Right cardiac atrium (tissue), 5 donors: ENCODE measurements at places on chromosomes 2 and 18. TPM values are rescaled to one million over a fixed set of nuclear protein-coding genes. Genes with fewer than 3 reads are reported as not detected.

DNA sequence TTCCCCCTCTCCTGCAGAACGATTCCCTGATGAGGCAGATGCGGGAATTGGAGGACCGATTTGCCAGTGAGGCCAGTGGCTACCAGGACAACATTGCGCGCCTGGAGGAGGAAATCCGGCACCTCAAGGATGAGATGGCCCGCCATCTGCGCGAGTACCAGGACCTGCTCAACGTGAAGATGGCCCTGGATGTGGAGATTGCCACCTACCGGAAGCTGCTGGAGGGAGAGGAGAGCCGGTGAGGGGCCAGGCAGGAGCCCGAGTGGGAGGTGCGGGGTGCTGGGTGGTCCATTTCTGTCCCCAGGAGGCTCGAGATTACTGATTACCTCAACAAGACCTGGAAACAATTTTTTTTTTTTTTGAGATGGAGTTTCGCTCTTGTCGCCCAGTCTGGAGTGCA is 3.1 kb downstream of the DES start:
- DNase-seq = no peak

DNA sequence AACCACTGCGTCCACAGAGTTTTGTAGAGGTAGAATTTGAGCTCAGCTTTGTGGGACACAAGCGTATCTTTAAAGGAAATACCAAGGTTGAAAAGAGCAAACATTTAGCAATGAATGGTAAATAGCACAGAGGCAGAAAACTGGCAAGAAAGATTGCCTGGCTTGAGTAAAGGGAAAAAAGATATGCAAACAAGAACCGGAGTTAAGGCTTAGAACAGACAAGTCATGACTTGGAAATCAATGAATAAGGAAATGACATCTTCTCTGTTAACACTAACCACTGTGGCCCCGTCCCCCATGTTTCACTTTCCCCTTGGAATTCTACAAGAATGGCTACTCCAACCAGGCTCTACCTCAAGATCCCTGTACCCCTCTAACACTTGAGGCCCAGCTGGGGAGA is 3.8 kb downstream of the STAM2 start:
- no peak for DNase-seq

- DNase-seq = no peak
These were observed 658.8 kb upstream of the ID2 start for GRCh38 chr2:8022908-8023640.

DNA sequence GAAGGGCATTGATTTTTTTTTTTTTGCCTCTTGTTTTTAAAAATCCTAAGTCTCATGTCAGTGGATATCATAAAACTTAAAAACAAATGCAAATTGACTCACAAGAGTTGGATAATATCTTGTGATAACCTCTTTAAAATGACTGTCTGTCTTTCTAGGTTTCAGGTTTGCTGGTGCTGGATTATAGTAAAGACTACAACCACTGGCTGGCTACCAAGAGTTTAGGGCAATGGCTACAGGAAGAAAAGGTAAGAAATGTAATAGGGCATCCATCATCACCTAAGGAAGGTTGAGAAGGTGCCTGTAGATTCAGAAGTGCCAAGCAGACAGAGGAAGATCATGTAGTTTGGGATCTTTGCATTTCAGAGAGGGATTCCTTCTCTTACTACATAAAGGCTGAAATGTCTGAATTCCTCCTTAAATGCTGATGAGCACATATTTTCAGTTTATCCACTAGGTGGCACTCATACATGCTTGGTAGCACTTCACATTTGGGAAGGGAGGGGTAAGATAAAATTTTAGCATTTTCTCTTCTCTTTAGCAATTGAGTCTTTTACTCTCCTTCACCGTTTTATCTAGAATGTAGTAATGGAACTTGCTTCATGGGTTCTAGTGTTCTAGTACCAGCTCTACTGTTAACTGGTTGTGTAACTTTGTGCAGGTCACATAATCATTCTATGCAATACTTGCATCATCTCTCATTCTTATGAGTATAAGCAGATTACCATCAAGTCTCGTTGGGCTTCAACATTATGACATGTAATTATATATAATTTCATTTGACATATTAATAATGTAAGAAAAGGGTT is 21.1 kb downstream of the CPS1 start:
- DNase-seq = no peak

DNA sequence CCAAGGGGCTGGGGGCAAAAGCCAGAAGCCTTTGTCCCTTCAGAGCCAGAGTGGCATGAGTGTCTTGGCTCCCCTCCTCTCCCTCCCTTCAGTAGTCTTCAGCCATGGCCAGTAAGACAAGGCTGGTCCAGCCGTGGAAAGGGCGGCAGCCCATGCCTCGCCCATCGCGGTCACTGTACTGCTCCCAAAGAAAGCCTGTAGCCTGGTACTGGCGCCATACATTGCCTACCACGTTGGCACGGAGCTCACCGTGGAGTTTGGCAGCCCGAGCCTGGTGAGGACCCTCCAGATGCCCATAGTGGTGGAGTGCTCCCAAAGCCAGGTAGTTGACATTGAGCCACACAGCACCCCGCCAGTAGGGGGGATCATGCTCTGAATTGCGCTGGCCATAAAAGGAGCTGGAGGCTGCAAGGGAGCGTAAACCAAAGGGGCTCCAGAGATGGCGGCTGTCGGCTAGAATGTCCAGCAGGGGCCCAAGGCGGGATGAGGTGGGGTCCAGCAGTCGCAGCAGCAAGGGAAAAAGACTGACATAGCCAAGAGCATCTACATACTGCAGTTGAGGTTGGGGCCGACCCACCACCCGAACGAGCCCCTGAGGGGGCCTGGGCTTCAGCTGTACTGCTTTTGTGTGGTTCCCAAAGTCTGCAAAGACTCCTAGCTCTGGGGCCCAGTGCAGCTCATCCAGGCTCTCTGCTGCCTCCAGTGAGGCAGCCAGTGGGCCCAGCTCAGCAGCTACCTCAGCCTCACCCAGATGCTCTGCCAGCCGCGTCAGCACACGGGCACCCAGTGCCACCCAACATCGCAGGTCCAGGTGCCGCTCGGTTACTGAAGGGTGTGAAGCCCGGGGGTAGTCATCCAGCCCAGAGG is 3.2 kb downstream of the WBP1 start:
- no peak for DNase-seq

DNA sequence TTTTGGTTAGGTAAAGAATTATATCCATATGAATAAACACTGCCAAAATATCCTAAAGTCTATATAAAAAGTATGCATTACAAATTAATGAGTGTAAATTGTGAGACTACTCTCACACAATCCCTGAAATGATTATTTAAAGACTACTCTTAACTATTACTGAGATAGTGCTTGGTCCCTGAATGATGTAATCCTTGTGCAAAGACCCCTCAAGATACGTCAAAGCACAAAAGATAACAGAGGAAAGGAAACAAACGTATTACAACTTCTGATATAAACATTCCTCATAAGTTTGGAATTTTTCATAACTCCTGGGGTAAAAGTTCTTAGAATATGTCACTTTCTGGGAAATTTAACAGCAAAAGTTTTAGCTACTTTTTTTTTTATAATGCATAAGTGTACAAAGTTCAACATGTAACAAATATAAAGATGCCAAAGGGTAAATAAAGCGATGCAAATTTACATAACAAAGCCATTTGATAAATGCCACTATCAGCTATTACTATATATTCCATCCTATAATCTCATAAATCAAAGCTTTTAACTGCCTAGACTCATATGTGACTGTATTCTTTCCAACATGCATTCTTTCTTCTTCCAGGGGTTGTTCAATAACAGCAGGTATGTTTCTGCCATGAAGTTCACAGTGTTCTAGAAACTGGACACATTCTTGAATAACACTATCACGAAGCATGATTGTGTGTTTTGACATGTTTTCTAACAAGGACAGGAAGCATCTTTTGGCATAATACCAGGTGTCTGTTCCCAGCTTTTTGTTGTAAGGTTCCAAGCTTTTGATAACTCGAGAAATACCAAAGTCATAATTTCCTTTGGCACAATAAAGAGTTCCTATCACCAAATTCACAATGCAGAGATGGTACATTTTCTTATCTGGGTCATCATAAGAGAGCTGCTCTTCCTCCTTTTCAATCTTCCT is 158.0 kb downstream of the AGPS start:
- no peak for DNase-seq

PRKD3 gene
- total RNA-seq = 24.6 TPM

SOWAHC gene
- total RNA-seq = 2.1 TPM

NXPH2 gene
- not detected for total RNA-seq

FER1L5 gene
- total RNA-seq = 0.11 TPM

CFAP65 gene
- total RNA-seq = not detected
